IPS-NIHi11 (cell line): ENCODE measurements at places on chromosomes 5 and 9.

DNA sequence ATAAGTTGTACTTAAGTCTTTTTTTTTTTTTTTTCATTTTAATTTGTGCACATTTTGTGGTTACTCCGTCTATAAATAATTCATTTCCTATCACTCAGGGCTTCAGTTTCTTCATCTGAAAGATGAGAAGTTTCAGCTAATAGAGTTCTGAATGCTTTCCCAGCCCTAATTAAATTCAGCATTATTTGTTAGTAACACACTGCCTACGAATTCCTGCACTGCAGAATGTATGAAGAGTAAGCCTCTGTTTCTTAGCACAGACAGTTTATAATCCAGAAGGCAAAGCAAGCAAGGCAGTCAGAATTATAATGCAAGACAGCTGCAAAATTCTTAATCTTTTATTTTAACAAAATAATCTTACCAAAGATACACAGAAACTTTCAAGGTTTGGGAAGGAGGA, 138.0 kb upstream of the GHR start:
- no peak for DNase-seq

GRCh38 chr9:131853434-131853833, 113.6 kb upstream of the RAPGEF1 start:
- DNase-seq = no peak

- DNase-seq = no peak
Observed at GRCh38 chr5:126233256-126233655, 190.0 kb upstream of the GRAMD2B start.

DNA sequence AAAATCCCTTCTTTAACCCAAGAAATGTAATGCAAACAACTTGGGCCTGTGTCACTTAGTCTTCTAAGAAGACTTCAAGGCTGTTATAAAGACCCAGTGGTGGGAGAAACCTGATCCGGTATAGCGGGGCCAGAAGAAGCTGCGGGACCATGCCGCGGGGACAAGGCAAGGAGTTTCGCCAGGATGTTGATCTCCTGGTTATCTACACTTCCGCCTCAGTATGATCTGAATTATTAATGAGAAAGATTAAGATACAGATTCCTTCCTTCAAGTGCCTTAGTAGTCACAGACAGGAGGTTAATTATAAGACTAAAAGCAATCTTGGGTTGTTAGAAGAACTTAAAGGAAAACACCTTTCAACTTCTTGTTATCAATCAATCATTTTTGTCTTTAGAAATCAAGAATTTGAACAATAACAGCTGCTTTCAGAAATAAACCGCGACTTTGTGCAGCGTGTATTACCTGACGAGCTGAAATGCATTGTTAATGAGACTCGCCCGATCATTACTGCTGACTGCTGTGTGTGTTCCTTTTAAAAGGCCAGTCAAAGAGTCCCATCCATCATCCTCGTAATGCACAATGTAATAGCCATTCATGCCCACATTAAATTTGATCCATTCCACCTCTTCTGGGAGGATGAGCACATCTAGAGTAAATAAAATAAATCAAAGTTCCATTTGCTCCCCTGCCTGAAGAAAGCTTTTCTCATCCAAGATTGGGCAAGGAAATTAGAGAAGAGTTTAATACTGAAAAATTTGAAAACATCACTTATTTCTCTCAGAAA, 22.2 kb downstream of the ERAP1 start:
- DNase-seq = no peak

- DNase-seq = no peak
Observed at GRCh38 chr5:91125916-91126315, 257.2 kb downstream of the ARRDC3 start.

DNA sequence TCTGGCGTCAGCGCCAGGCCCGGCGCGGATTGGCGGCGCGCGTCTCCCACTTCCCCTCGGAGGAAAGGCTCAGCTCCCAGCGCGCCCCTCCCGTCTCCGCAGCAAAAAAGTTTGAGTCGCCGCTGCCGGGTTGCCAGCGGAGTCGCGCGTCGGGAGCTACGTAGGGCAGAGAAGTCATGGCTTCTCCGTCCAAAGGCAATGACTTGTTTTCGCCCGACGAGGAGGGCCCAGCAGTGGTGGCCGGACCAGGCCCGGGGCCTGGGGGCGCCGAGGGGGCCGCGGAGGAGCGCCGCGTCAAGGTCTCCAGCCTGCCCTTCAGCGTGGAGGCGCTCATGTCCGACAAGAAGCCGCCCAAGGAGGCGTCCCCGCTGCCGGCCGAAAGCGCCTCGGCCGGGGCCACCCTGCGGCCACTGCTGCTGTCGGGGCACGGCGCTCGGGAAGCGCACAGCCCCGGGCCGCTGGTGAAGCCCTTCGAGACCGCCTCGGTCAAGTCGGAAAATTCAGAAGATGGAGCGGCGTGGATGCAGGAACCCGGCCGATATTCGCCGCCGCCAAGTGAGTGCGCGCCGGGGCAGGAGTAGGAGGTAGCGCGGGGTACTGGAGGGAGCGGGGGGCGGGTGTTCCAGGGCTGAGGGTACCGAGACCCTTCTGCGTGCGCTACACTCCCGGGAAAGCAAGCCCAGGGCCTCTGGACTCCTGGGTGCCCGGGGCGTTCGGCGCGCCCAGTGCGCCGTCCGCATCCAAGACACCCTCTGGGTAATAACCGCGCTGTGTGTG, at the start of gene MSX2:
MSX2 (plus strand) TSS at position 99 of the 777 bp plus-strand sequence; CDS start at position 177, 78 bp downstream.
- peak; percentile 93 for DNase-seq

- peak; percentile 90 for DNase-seq
Observed at GRCh38 chr5:139795074-139796001, at the start of gene PSD2. Gene PSD2 (plus strand): TSS chr5:139795808. CDS start chr5:139809441, 13,633 bp downstream.

GRCh38 chr9:121718501-121718900, 67.1 kb downstream of the DAB2IP start:
- DNase-seq = no peak

- DNase-seq = no peak
Observed at GRCh38 chr5:20266066-20266465, 278.1 kb upstream of the CDH18 start.

GRCh38 chr5:111535879-111536549, 23.7 kb upstream of the STARD4 start:
- DNase-seq = no peak

- DNase-seq = no peak
Observed at GRCh38 chr5:73007051-73007450, 51.2 kb downstream of the FCHO2 start.

- DNase-seq = no peak
Observed at GRCh38 chr9:124457079-124457886, 7.0 kb downstream of the ADGRD2 start.

GRCh38 chr9:120308495-120308894, 271.5 kb downstream of the CDK5RAP2 start:
- DNase-seq = peak; percentile 29
